ENCODE measurements at places on chromosomes 2 and 18.

DNA sequence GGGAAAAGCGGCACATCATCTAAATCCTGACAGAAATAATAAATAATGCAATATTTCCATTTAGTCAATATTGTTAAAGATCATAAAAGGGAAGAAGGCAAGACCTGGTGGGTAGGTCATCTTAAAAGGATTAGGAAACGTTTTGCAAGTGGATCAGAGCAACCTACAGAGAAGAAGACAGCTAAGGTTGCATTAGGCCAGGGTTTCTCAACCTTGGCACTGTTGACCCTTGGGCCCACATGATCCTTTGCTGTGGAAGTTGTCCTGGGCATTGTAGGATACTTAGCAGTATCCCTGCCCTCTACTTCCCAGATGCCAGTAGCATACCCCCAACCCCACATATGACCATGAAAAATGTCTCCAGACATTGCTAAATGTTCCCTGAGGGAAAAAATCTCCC is 55.0 kb downstream of the KLF7 start:
- no peak for DNase-seq

DNA sequence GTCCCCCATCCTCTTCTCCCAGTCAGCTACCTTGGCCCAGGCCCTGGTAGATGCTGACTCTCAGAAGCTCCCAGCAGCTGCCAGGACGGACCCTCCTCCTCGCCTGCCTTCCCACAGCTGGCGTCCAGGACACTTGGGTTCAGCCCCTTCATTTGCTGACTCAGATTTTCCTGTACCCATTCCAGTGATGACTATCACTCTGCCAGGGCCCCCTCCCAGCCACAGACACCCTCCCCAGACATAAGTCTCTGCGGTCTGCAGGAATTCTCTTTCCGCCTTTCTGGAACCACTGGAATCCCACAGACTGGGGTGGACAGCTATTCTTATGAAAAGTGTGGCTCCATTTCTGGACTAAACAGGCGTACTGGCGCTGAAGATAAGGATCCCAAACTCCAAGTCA is 260.3 kb upstream of the EPAS1 start:
- no peak for DNase-seq

DNA sequence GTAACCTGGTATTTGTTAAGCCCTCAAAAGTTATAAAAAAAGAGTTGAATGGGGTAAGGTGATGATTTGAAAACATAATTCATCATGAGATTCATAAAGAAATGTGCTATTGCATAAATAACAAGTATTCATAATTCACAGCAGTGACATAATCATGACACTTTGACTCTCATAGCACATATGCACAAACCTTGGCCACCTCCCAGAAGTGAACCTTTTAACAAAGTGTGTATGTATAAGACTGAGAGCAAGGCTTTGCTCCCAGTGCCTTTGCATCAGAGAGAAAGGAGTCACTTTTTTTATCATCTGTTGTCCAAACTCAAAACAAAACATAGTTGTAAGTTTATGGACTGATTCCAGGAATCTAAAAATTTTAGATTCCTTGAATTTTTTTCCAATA is 15.0 kb upstream of the HTR2B start:
- DNase-seq: no peak

DNA sequence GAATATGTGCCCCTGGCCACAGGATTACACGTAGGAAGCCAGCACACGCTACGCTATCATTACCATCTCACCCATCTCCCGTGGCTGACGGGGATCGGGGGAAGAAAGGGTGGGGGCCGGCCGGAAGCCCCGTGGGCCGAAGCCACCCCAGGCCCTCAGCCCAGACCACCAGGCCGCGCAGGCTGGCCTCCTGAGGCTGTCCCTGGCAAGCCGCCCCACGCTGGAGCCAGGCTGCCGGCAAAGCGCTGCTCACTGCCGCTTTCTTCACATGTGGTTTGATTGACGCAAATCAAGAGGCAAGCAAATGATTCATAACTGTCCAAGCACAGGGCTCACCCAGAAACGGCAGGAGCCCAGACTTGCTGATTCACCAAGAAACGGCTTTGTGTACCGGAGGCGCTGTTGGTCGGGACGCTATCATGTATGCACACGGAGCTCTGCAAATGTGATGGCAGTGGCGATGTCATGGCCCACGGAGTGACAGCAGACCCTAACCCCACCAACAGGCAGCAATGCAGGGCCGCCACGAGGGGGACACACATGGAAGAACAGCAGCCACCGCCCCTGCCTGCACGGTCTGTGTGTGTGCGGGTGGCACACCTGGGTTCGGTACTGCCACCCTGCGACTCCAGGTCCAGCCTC is 125.7 kb downstream of the HDAC4 start:
- no peak for DNase-seq

DNA sequence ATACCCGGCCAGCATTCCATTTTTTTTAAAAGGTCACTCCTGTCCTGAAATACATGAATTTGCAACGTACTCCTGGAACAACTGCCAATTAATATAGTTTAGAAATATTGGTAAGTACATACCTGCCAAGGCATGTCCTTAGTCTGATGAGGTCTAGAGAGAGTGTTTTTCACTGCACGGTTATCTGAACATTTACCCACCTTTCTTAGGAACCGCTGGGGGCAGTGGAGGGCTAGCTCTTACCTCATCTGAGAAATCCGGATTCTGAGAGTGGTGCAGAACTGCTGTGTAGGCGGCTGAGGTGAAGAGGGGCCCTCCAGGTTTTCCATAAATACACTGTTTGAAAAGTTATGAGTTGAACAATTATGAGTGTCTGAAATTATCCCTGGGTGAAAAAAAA is 133.1 kb upstream of the CCDC195 start:
- no peak for DNase-seq

DNA sequence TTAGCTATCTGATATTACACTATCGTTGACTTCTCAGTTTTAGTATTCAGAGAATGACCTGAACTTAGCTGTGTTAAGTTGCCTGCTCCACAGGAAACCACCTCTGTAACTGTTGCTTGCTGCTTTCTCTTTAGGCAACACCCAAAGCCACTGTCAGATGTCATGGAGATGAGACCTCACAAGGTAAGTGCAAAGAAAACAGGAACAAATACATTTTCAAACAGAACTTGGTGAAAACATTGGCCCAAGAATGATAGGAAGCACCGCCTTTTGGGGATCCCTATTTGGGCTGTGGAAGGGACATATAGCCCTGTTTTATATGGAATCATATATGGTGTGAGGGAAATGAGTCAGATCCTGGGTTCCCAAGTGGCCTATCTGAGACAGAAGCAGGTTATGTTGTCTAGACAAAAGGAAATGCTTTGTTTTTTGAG is 143.4 kb downstream of the UBE2E3 start:
- DNase-seq: no peak

GRCh38 chr2:191574232-191574631 is 103.7 kb upstream of the NABP1 start:
- no peak for DNase-seq

GRCh38 chr2:23561088-23561487 is 176.1 kb downstream of the KLHL29 start:
- DNase-seq: no peak

DNA sequence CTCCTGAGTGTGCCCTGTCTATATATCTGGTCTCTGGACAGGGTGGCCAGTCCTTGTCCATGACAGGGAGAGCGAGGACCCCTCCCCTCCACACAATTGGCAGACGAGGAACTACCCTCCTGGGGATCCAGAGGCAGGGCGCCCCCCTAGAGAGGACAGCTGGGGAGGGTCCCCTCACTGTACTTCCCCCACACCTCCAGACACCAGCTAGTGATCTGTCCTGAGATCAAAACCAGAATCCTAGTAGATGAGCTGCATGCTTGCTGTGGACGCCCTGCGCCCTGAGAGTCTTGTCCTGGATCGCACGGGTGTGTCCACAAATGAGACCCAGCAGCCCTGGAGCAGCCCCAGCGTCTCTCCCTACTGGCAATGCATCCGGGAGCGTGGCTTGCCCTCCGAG is 83.4 kb upstream of the PXDN start:
- no peak for DNase-seq

DNA sequence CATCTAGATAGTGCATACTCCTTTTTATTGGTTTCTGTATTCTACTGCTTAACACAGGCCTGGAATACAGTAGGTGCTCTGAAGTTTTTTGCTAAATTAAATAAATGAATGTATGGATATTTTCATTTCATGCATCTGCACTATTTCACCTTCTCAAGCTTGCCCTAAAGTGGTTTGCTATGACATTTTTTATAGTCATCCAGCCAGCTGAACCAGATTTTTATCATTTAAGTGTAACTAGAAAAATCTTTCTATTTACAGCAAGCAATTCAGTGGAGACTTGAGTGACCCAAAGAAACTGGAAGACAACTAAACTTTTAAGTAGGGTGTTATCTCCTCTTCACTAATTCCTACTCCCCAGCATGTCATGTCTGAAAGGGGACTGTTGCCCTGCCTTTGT is 354.9 kb downstream of the OSR1 start:
- DNase-seq: no peak

GRCh38 chr2:8543383-8544170 is 138.3 kb upstream of the ID2 start:
- no peak for DNase-seq

DNA sequence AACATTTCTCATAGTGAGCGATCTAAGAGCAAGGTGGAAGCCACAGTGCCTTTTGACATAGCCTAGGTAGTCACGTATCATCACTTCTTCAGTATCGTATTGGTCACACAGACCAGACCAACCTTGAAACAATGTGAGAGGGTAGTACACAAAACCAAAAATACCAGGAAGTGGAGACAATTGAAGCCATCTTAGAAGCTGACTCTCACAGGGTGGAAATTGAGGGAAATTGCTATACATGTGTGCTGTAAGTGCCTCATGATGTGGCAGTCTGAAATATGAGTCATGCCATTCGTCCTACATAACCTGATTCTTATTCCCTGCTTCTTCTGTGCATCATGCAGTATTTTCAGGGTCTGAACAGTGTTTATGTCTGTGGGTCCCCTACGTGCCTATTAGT is 62.3 kb upstream of the STON1 start:
- no peak for DNase-seq

DNA sequence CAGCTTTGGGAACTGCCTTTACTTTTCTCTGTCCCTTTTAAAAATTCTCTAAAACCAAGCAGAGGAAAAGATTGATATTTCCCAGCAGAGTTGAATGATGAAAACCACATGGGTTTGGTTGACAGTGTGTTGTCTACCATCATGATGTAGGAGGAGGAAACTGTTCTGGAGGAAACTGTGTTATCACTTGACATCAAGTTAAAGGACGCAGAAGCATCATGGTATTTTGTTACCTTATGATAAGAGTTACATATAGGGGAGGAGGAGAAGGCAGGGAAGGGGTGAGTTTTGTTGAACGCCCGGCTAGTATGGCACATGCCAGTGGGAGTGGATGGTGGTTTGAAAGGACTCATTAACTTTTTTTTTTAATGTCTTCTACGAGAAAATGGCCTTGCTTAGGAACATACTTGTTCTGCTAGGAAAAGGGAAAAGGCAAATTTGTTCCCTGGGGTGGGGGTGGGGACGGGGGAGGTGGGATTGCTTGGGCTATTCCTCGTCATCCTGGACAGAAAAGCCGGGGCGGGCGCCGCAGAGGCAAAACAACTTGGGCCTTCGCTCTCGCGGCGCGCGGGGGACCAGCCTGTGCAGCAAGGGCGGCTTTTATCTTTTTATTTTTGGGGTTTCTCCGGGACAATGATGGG is 766 bp downstream of the TMEM17 start:
- DNase-seq: no peak

Data from NCI-H1694 (cell line).